ENCODE measurements at places on chromosomes 13 and 19. TPM values are rescaled to one million over a fixed set of nuclear protein-coding genes. Genes with fewer than 3 reads are reported as not detected.

The POU2F2 gene
- 0.58 TPM for total RNA-seq

DNA sequence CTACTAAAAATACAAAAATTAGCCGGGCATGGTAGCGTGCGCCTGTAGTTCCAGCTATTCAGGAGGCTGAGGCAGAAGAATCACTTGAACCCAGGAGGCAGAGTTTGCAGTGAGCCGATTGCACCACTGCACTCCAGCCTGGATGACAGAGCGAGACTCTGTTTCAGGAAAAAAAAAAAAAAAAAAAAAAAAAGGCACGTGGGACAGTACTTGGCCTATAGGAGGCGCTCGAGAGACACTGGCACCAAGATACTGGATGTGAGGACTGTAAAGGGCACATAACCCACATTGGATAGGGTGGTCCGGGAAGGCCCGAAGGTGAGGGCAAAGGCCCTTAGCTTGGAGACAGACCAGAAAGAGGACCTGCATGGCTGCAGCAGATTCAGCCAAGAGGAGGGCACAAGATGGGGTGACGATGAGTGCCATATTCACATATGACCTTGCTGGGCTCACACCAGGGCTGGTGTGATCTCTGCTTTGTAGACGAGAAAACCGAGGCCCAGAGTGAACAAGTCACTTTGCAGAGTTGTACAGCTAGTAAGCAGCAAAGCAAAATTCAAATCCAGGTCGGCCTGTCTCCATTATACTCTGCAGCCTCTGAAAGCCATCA, 89.4 kb downstream of the DPF1 start:
- no peak overlapping the region for H3K27ac ChIP-seq
- H3K4me1 ChIP-seq = no peaks in the 10 kb centered on the region
- H3K4me3 ChIP-seq = no peak overlapping the region
- no peak for DNase-seq
- H3K36me3 ChIP-seq = peaks cover 6% of the 10 kb centered on the region

DNA sequence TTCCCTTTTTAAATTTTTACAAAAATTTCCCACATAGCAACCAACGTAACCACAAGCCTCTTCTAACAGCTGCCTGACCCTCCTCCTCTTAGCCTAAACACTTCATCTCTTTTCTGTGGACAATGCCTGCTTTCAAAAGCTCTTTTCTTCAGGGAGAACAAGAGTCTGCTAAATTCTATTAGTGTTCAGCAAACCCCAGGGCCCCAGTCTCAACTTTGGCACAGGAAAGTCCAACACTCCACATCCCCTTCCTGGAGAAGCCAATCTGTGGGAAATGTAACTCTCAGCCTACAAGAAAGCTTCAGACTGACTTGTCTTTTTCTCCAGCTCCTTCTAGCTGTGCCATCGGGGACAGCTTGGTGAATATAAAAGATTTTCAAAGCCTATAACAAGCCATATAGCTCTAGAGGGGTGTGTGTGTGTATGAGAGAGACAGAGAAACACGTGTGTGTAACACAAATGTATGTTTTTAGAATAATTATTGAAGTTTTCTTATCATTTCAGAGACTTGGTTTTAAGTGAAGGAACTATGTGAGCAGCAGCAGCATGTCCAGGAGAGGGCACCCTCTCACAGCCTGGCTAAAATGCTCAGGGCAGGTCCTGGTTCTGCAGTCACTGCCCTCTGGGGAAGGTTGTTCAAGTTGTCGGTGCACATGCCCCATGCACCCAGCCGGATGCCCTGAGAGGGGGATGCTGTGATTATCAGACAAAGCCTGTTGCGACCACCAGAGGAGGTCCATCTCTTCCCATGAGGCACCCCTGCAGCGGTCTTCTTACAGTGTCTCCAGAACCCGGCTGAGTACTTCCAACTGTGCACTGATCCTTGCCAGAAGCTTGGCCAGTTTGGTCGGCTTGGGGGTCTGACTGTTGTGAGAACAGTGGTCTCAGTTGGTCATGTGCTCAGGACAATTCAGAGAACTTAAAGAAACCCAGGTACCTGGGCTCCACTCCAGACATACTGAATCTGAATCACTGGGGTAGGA, 34.4 kb downstream of the CCDC70 start:
- H3K27ac ChIP-seq = no peak overlapping the region
- H3K4me3 ChIP-seq = no peak overlapping the region
- DNase-seq = no peak
- H3K36me3 ChIP-seq = peaks cover 2% of the 10 kb centered on the region
- no peaks in the 10 kb centered on the region for H3K27me3 ChIP-seq

DNA sequence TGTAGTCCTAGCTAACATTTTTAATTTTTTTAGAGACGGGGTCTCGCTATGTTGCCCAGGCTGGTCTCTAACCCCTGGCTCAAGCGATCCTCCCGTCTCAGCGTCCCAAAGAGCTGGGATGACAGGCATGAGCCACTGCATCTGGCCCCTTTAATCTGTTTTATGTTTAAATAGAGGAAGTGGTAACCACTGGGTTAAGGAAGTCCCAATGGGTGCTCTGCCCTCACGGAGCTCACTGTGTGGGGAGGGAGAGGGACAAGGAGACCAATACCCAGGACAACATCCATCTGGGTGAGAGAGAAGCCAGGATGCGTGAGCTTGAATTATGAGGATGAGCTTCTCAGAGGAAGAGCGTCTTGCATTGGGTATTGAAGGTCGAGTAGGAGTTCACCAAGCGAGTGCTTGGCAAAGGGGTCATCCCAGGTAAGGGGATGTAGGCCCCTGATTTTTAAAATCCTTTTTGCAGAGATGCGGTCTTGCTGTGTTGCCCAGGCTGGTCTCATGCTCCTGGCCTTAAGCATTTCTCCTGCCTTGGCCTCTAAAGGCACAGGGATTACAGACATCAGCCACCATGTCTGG, 13.8 kb downstream of the YJU2 start:
- DNase-seq = no peak
- H3K4me1 ChIP-seq = no peaks in the 10 kb centered on the region
- H3K27me3 ChIP-seq = no peaks in the 10 kb centered on the region
- H3K4me3 ChIP-seq = no peak overlapping the region

DNA sequence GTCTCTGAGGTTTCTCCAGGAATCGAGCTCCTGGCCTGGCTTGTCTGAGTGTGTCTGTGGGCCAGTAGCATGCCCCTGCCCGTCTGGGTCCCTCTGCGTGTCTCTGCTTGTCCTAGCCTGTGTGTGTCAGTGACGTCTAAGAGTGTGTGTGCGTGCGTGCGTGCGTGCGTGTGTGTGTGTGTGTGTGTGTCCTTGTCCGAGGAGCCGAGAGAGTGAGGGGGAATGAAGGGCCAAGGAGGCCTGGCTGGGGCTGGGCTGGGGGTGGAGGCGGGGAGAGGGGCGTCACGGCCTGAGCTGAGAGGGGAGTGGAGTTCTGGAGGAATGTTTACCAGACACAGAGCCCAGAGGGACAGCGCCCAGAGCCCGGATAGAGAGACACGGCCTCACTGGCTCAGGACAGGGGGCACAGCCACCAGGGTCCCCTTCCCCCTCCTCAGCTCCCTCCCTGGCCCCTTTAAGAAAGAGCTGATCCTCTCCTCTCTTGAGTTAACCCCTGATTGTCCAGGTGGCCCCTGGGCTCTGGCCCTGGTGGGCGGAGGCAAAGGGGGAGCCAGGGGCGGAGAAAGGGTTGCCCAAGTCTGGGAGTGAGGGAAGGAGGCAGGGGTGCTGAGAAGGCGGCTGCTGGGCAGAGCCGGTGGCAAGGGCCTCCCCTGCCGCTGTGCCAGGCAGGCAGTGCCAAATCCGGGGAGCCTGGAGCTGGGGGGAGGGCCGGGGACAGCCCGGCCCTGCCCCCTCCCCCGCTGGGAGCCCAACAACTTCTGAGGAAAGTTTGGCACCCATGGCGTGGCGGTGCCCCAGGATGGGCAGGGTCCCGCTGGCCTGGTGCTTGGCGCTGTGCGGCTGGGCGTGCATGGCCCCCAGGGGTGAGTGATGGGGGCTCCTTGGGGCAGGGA, at the start of gene AXL:
Gene AXL, plus strand, starts transcription at position 609 of the 893 bp plus-strand sequence. Its CDS starts 170 bp downstream, at position 779.
- H3K27me3 ChIP-seq = no peaks in the 10 kb centered on the region
- peaks cover 11% of the 10 kb centered on the region for H3K36me3 ChIP-seq
- H3K27ac ChIP-seq = peak within 1 kb of the TSS; percentile 94
- no peak for DNase-seq
- H3K4me1 ChIP-seq = peaks cover 53% of the 10 kb centered on the region
